Activated T-cell treated with anti-CD3 and anti-CD28 coated beads, Interleukin-2, amount 50 U/mL, for 72 hours (primary cell): ENCODE measurements at places on chromosomes 7 and 10.

DNA sequence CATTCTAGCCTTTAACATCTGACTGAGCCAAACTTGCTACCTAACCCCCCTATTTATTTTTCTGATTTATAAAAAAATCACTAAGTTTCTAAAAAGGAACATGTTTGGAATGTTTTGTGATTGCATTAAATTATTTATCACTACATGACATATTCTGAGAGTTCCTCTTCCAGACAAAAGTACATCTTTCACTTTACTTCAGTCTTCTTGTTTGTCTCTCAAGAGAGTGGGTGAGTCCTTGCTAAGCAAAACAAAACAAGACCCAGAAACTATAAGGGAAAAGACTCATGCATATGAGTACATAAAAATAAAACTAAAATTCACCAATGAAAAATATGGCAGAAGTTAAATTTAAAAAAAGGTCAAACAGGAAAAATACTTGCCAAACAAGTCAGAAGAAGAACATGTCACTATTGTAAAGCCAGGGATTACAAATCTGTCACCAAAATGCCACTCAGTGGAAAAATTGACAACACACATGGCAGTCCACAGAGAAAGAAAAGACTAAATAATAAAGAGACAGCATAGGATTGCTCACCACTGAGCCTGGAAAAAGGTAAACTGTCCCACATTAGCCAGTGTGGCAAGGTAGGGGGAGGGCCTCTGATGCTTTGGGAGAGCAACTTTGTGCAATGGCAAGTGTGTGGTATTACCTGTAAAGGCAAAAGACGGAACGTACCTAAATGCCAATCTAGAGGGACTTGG, 166.7 kb upstream of the ZNF32 start:
- no peak for DNase-seq

DNA sequence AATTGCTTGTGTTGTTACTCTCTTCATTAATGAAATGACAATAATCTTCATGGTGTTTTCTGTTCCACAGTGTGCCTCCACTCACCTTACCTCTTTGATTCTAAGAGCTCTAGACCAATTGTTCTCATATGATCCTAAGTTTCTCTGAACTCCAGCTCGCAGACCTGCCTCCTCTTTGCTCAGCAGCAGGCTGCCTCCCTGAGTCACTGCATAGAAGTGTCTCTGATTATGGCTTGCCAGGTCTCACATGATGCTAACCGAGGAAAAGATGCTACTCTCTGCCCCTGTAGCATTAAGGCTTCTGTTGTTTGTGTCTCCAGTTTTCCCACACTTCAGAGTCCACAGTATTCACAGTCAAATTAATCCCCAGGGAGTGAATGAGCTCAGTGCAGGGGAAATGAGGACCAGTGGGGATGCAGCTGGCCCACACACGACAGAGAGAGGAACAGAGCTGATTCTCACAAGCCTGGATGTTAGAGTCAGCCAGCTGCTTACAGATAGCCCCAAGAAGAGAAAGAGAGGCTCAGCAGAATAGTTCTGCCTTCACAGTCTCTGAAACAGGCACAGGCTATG, 145.9 kb upstream of the EGR2 start:
- no peak for DNase-seq

DNA sequence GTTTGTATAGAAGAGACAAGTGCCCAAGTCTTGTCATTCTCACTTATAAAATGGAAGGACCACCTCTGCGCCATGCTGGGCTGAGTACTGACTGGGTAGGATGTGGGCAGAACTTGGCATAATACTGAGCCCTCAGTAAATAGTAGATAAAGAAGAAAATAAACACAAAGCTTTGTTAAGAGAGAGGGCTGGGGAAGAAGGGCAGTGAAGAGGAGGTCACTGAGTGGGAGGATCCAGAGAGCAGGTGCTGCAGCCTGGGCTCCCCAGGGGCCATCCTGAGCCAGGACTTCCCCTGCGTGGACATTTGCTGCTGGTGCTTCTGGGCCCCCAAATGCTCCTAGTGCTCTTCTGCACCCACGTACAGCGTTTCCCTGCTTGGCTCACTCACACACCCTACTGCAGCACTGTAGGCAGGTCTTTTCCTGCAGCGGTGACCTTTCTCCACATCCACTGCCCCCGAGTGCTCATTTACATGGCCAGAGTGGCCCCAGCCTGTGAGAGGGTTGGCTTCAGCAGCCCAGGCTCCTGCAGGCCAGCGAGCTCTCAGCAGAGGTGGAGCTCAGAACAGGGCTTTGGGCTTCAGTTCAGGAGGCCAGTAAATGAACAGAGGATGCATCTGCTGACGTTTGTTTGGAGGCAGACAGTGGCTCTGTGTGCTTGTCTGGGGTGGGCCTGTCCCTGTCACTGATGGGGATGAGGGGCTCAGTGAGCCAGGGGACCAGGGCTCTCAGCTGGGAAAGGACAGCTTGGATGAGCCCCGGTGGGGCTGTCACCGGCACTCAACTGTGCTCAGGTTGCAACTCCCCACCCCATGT, 164.6 kb downstream of the ADARB2 start:
- DNase-seq: no peak

DNA sequence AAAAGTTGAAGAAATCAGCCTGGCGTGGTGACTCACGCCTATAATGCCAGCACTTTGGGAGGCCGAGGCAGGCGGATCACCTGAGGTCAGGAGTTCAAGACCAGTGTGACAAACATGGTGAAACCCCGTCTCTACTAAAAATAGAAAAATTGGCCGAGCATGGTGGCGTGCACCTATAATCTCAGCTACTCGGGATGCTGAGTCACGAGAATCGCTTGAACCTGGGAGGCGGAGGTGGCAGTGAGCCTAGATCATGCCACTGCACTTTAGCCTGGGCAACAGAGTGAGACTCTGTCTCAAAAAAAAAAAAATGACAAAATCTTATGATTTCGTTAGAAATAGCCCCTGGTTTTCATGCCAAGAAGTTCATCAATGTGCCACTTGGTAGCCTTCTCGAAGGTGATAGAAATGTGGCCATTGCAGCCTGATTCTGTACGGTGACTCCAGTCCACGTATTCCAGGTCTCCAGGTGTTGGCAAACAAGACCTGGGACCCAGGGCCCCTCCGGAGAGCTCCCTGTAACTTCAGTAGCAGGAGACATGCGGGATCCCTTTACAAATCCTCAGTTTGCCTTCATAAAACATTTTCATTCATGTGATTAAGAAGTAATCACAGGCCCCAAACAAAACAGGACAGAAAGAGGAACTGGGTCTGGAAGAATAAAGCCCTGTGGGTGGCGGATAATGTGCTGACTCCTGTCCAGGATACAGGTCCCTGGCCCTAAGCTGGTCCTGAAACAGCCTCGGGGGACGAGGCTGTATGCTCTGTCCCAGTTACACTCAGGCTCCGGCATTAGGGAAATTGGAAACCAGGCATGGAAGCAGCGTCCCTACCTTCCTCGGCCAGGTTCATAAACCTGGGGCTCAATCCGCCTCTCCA, 207.3 kb upstream of the SH2B2 start:
- DNase-seq: no peak

DNA sequence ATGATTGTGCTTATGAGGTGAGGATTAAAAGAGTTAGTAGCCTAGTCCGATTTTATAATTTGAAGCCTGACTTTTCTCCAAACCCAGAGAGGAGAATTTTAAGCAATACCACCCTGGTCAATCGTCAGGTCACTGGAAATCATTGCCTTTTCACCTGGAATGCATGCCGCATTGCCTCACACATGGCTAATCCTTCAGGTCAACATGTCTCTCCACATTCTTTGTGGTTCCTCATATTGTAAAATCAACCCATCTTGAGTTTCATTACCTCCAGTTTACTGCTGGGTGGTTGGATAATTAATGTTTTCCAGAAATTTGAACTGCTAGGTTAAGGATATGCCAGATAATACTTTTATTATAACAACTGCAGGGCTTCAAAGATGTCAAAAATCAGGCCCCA, 55.6 kb upstream of the SEMA3E start:
- DNase-seq: no peak

- no peak for DNase-seq
These were observed 39.3 kb downstream of the ANTXRL start for GRCh38 chr10:46326066-46326465.

- peak; percentile 90 for DNase-seq
These were observed 3.1 kb downstream of the ADIRF start for GRCh38 chr10:86971232-86971991.

GRCh38 chr7:26487780-26488515, 196.3 kb downstream of the SNX10 start:
- no peak for DNase-seq

DNA sequence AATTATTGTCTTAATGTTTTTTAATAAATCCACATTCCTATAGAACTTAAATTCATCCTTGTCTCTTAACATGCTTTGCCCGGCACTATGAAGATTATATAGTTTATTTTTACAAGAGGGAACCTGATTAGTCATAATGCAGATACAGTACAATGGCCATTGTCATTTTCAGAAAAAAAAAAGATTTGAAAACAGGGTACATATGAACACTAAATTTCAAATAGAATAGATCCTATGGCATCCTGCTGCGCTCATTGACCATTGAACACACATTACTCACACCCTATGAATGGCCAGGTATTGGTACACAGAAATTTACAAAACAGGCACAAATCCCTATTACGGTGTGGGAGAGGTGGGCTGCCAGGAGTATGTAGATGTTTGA, 2.0 kb upstream of the KLF6 start:
- DNase-seq: no peak

GRCh38 chr7:116626886-116627285, 45.1 kb upstream of the MET start:
- no peak for DNase-seq

DNA sequence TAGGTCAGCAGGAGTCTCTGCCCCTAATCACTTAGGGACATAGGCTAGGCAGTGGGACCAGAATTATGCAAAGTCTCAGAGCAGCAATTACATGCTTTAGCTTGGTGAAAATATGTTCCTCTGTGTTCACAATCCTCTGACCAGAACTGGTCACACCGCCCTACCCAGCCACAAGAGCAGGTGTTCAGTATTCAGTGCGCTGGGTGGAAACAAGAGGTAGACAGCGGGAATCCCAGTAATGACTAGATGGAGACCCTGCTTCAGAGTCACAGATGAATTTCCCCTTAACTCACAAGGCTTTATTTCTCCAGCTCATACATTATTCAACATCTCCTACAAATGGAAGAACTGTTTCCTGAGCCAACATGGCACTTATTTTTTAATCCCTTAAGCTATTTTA, 763.7 kb upstream of the POM121L12 start:
- DNase-seq: no peak

GRCh38 chr10:36452851-36453250, 672.5 kb upstream of the ANKRD30A start:
- DNase-seq: no peak

DNA sequence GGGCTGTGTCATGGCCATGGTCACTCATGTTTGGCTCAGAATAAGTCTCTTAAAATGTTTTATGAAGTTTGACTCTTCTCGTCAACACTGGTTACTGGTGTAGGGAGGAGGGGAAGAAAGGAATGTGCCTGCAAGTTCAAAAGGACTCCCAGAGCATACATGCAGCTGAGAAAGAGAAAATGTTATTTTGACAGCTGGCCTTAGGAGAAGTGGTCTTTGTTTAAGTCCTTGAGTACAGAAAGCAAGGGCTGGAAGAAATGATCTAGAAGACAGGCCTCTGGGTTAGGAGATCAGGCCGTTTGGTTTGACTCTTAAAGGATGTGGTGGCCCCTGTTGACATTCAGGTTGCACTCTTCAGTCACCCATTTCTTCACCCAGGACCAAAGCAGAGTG, 245.5 kb downstream of the REEP3 start:
- no peak for DNase-seq

GRCh38 chr10:88066876-88067275, 203.5 kb downstream of the PTEN start:
- DNase-seq: no peak

DNA sequence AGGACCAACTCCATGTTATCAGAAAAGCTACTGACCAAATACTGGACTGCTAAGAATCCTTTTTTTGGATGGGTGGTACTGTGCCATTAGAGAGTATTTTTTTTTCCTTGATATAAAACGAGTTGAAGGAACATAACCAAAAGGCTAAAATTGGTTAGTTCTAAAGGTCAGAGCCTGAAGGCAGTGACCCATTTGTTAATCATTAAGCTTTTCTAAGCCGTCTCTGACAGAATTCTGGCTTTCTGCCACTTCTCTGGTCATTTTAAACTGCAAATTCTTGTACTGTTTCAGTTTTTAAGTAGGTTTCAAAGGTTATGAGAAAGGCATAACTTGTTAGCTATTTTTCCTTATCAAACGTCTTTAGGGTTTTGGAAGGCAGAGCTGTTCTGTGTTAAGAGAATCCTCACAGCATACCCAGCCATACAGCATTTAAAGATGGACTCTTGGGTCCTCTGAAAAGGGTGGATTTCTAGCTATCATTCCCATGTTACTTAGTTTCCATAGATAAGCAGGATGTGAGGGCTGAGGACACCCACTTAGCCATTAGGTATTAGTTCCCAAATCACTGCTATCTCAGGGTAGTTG, 196.8 kb downstream of the RNLS start:
- no peak for DNase-seq

GRCh38 chr7:69728304-69728703, 130.0 kb downstream of the AUTS2 start:
- DNase-seq: no peak

GRCh38 chr7:130733931-130734814, at the start of gene KLF14:
TSS of gene KLF14 (minus strand) at chr7:130734207. CDS start at chr7:130734033, 174 bp downstream.
- DNase-seq: peak; percentile 59

- DNase-seq: no peak
These were observed 3.0 kb downstream of the LRWD1 start for GRCh38 chr7:102467581-102468477.

DNA sequence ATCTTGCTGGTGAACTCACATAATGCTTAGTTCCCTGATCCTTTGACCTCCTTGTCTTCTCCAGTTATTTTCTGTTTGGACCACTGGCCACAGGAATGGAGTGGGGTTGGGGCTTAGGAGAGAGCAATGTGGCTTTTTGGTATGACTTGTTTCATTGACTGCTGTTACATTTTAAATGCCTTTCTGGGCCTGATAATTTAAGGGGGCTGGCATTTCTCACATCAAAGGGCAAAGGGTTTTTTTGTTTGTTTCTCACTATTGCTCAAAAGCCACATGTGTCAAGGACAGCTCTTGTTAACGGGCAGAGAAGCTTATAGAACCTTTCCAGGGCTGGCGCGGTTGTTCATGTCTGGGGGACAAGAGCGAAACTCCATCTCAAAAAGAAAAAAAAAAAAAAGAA, 161.2 kb upstream of the TNRC18 start:
- no peak for DNase-seq
